A673 (cell line): ENCODE measurements at places on chromosomes 11 and 22. TPM values are rescaled to one million over a fixed set of nuclear protein-coding genes. Genes with fewer than 3 reads are reported as not detected.

GRCh38 chr22:46297151-46297812 is 612 bp downstream of the GTSE1 start:
- DNase-seq, result peak; percentile 31

- DNase-seq, result no peak
Measured at GRCh38 chr11:643849-644738, 7.0 kb downstream of the DRD4 start.

GRCh38 chr11:108926841-108927577 is 262.1 kb downstream of the DDX10 start:
- no peak for DNase-seq

DNA sequence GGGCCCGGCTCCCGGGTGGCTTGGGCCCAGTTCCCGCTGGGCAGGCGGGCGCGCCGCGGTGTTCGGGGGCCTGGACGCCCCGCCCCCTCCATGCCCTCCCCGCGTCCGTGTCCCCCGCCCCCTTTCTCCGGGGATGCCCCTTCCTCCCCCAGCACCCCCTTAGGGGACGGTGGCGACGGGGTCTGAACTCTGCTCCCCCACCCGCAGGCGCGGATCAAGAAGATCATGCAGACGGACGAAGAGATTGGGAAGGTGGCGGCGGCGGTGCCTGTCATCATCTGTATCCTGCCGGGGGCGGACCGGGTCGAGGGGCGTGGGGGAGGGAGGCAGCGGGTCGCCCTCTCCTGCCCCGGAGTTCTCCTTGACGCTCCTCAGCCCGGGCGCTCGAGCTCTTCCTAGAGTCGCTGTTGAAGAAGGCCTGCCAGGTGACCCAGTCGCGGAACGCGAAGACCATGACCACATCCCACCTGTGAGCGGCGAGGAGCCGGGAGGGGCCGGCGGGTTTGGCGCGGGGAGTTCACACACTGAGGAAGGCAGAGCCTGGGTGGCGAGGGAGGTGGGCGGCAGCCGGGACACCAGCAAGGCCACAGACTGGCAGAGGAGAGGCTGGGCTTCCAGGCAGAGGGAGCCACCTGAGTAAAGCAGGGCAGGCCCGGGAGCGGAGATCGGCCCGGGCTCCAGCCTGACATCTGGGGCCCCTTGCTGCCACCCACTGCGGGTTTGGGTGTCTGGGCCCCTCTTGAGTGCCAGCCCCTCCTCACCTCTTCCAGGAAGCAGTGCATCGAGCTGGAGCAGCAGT is 546 bp downstream of the DRAP1 start:
- DNase-seq, result no peak

DNA sequence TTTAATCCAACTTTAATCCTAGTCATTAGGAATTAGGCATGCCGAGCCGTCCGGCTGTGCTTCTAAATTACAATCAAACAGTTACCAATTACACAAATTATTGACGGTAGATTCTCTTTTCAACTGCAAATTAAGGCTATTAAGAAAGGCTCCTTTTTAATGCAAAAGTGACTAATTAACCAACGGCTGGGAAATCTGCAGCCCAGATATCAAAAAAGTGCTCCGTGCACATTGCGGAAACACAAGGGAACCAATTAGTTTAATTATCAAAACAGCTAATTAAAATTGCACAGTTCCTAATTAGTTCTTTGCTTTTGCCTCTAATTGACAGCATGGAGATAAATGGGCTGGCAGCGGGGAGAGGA is 19.4 kb upstream of the LMO1 start:
- DNase-seq, result no peak

NXPE4 gene
- not detected in 2 replicates for total RNA-seq

CFAP300 gene
- total RNA-seq, result 10.9 and 11.3 TPM in 2 replicates

ANO1 gene
- total RNA-seq, result 0.59 and 0.90 TPM in 2 replicates

DNA sequence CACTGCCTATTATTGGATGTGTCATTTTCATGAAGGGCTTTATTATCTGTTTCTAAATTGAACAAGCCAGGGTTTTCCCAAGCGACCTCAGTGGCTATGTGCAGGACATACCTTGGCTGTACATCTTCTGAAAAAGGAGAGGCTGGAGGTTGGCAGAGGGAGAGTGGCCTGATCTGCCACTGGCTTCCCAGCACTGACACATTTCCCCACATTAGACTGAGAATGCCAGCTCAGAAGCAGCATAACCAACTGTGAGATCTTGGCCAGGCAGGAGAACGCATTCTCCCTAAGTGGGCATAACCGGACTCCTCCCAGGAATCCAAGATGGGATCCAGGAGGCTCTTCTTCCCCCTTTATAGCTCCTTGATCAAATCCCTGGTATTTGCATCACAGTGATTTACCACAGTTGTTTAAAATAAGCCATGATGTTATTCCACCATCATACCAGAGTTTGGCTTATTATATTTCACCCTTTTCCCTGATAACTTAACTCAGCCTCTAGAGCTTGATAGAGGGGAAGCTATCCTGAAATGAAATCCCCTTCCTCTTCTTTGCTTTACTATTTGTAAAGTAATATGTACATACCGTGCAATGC is 33.8 kb downstream of the AMOTL1 start:
- DNase-seq, result no peak

OR51E2 gene
- not detected in 2 replicates for total RNA-seq

- DNase-seq, result peak; percentile 10
Measured at GRCh38 chr11:93169950-93170561, 27.7 kb downstream of the SLC36A4 start.

GAB4 gene
- not detected in 2 replicates for total RNA-seq

DNA sequence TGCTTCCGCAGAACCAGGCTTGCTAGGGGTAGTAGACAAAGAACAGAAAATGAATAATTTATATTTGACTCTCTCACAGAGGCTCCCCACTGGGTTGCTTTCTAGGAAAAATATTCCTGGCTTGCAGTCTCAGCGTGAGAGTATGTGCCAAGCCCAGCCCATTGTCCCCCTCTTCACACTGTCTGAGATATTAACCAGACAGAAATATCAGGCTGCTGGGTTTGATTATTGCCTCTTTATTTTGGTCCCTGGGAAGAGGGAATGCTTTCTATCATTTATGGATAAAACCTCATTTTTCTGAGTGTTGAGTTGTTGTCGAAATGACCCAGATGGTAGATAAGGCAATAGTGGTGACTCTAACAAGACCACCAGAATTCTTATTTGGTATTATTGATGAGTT is 367.9 kb downstream of the METTL15 start:
- DNase-seq, result peak; percentile 93

DNA sequence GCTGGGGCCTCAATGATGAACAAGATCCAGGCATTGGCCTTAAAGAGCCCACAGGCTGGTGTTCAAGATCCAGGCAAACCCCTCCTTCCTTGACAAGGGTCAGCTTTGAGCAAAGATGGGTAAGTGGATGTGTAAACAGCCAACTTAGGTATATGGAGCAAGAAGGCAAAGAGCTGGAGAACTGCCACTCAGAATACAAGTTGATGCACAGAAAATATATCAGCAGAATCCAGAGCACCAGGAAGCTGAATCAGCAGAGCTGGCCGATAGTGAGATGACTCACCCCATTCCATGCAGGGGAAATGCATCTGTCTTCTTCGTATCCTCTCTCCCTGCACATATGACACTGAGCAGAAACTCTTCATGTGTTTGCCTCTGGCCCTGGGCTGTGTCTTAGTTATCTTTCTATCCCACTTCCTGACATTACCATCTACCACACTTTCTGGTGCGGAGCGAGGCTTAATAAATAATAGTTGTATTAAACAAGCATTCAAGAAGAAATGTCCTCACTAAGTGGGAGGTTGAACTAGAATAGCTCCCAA is 57.8 kb downstream of the ENDOD1 start:
- peak; percentile 81 for DNase-seq

DNA sequence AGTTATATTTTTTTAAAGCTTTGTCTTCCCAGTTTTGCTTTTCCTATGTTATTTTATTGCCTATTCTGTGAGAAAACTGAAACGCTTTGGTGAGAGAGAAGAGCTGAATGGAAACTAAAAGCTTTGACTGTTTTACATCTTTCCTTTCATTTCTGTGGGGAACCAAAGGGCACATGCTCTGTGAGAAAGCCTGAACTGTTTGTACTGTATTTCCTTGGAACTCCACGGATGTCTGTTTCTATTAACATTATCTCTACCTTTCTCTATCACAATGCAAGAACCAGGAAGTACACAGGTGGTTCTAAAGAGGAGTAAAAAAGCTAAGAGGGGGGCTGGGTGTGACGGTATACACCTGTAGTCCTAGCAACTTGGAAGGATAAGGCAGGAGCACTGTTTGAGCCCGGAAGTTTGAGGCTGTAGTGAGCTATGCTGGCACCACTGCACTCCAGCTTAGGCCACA is 43.8 kb downstream of the CELF1 start:
- DNase-seq, result no peak

- DNase-seq, result no peak
Measured at GRCh38 chr11:11349870-11350337, 3.1 kb downstream of the CSNK2A3 start.

DNA sequence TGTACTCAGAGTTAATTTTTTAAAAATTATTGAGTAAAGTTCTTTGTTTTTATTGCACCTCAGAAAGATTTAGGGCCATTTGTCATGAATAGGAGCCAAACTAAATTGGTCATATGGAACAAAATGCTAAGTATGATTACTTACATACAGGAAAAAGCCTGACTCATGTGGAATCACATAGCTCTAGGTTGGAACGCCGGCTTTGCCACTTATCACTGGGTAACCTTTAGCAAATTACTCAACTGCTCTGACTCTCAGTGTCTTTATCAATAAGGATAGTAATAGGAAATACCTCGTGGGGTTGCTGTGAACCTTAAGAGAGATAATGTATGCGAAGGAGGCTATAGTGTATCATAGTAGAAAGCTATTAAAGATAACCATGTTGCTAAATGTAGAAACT is 638.5 kb downstream of the NELL1 start:
- no peak for DNase-seq

DNA sequence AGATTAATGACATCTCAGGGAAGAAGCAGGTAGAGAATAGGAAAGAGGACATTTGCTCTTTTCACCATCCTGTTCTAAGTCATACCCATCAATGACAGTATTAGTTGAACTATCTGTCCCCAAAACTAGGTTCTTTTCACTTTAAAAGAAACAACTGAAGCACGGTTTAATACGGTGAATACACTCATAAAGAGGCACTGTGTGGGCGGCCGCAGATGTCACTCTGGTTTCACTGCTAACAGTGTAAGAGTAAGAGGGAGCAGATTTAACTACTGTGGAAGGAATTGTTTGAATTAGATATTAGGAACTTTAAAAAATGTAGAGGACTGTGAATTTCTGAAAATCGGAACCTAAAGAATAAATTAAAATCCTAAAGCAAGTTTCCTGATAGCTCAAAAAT is 49.5 kb downstream of the VSIG10L2 start:
- DNase-seq, result peak; percentile 69
